ENCODE measurements at places on chromosomes 4 and X. TPM values are rescaled to one million over a fixed set of nuclear protein-coding genes. Genes with fewer than 3 reads are reported as not detected.

DNA sequence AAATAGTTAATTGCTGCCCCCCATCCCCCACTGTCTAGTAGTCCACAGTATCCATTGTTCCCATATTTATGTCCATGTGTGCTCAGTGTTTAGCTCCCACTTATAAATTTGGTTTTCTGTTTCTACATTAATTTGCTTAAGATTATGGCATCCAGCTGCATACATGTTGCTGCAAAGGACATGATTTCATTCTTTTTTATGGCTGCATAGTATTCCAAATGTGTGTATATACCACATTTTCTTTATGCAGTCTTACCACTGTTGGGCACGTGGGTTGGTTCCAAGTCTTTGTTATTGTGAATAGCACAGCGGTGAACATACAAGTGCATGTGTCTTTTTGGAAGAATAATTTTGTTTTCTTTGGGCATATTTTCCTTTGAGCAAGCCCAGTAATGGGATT lies 113.0 kb upstream of the LNX1 start:
- H3K27ac ChIP-seq = no peak overlapping the region
- H3K36me3 ChIP-seq = no peaks in the 10 kb centered on the region
- H3K4me1 ChIP-seq = no peaks in the 10 kb centered on the region
- H3K27me3 ChIP-seq = no peaks in the 10 kb centered on the region
- no peak for DNase-seq

DNA sequence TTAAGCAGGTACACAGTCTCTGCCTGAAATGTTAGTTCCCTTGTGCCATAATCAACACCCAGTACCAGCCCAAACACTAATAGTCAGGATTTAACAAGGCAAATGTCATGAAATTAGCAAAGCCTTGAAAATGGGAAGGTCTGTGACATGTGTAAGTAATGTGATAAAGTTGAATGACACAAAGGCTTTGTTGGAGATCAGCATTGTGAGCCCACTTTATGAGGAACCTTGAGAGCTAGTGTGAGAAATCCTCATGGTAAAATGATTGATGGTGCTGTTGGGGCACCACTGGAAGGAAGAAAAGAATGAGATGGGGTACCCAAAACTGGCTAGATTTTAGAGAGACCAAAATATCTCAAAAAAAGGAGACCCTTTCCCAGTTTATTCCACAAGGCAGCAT lies 3.3 kb upstream of the LIN54 start:
- H3K27ac ChIP-seq = peak overlapping the region; percentile 99
- H3K36me3 ChIP-seq = no peaks in the 10 kb centered on the region
- H3K4me3 ChIP-seq = peak overlapping the region; percentile 45
- peaks cover 15% of the 10 kb centered on the region for H3K4me1 ChIP-seq
- H3K27me3 ChIP-seq = no peaks in the 10 kb centered on the region

GRCh38 chr4:10701702-10702460 lies 17.3 kb upstream of the CLNK start:
- H3K27me3 ChIP-seq = no peaks in the 10 kb centered on the region
- no peak for DNase-seq
- 0 out of 2 replicates have a peak, but pooled peaks cover 6% of the 10 kb centered on the region for H3K4me1 ChIP-seq
- H3K36me3 ChIP-seq = no peaks in the 10 kb centered on the region
- no peak overlapping the region for H3K4me3 ChIP-seq

- DNase-seq = no peak
- H3K27me3 ChIP-seq = no peaks in the 10 kb centered on the region
- no peaks in the 10 kb centered on the region for H3K4me1 ChIP-seq
- H3K36me3 ChIP-seq = no peaks in the 10 kb centered on the region
- no peak overlapping the region for H3K4me3 ChIP-seq
- no peak overlapping the region for H3K27ac ChIP-seq
Observed at GRCh38 chr4:186982160-186982559, 258.5 kb upstream of the FAT1 start.

GRCh38 chr4:144820728-144821085 lies 174.8 kb downstream of the HHIP start:
- H3K36me3 ChIP-seq = no peaks in the 10 kb centered on the region
- H3K27ac ChIP-seq = no peak overlapping the region
- DNase-seq = no peak
- no peaks in the 10 kb centered on the region for H3K27me3 ChIP-seq
- no peak overlapping the region for H3K4me3 ChIP-seq

- H3K4me1 ChIP-seq = no peaks in the 10 kb centered on the region
- no peaks in the 10 kb centered on the region for H3K36me3 ChIP-seq
- no peak for DNase-seq
- H3K4me3 ChIP-seq = no peak overlapping the region
- H3K27me3 ChIP-seq = no peaks in the 10 kb centered on the region
- no peak overlapping the region for H3K27ac ChIP-seq
Observed at GRCh38 chrX:12817528-12817927, 26.3 kb downstream of the PRPS2 start.

- DNase-seq = no peak
- H3K4me3 ChIP-seq = no peak overlapping the region
- H3K4me1 ChIP-seq = peaks cover 12% of the 10 kb centered on the region
Observed at GRCh38 chr4:26942871-26943270, 82.2 kb downstream of the STIM2 start.

Gene SRPX2
- 3.6 TPM for total RNA-seq

- no peak overlapping the region for H3K27ac ChIP-seq
- no peak overlapping the region for H3K4me3 ChIP-seq
- H3K4me1 ChIP-seq = no peaks in the 10 kb centered on the region
- no peaks in the 10 kb centered on the region for H3K36me3 ChIP-seq
- DNase-seq = no peak
- H3K27me3 ChIP-seq = no peaks in the 10 kb centered on the region
Observed at GRCh38 chrX:152871260-152871659, 26.6 kb upstream of the ZNF185 start.

- H3K36me3 ChIP-seq = no peaks in the 10 kb centered on the region
- DNase-seq = no peak
- H3K4me1 ChIP-seq = no peaks in the 10 kb centered on the region
Observed at GRCh38 chr4:93327346-93327745, 501.2 kb upstream of the ATOH1 start.

Gene HSD17B13
- total RNA-seq = 0.14 TPM

GRCh38 chr4:173056710-173057109 lies 111.9 kb upstream of the GALNT7 start:
- no peaks in the 10 kb centered on the region for H3K36me3 ChIP-seq
- H3K4me1 ChIP-seq = no peaks in the 10 kb centered on the region
- H3K4me3 ChIP-seq = no peak overlapping the region
- no peak overlapping the region for H3K27ac ChIP-seq
- no peak for DNase-seq

DNA sequence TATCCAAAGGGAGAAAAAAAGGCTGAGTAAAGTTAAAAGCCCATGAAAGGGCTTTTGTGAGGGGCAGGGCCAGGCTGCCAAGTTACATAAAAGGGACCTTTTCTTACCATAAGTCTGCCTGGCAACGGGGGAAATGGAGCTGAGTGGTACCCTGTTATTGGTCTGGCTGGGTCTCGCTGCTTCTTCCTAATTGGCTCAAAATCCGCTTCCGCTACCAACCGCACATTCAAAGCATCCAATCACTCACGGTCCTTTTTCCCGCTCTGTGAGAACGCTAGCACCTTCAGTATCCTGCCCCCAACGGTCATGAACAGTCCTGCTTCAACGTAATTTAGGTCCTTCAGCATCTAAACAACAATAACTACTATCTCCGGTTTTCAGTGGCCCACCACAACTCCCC lies 611 bp downstream of the TEX11 start:
- H3K27me3 ChIP-seq = no peaks in the 10 kb centered on the region
- no peak overlapping the region for H3K4me3 ChIP-seq
- no peak for DNase-seq
- no peak overlapping the region for H3K27ac ChIP-seq
- H3K4me1 ChIP-seq = no peaks in the 10 kb centered on the region
- H3K36me3 ChIP-seq = no peaks in the 10 kb centered on the region

GRCh38 chr4:139209470-139210063 lies 32.5 kb upstream of the ELF2 start:
- no peaks in the 10 kb centered on the region for H3K27me3 ChIP-seq
- no peaks in the 10 kb centered on the region for H3K36me3 ChIP-seq
- H3K4me1 ChIP-seq = no peaks in the 10 kb centered on the region
- H3K4me3 ChIP-seq = no peak overlapping the region
- H3K27ac ChIP-seq = no peak overlapping the region

DNA sequence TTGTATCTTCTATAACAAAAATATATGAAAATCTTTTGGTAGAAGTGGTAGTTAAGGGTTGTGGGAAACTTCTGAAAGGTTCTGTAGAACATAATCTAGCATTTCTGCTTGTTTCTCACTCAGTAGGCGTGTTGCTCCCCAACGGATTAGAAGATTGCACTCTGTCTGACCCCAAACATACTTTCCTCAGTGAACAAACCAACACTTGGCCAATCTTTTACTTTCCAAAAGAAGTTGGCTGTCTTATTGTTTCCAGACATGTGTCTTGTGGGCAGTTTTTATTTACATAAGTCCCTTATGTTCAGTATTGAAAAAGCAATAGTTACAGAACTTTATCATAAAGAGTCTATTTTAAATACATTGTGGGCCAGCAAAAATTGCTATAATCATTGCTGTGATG lies 312.8 kb upstream of the EPHA5 start:
- no peak for DNase-seq
- no peaks in the 10 kb centered on the region for H3K27me3 ChIP-seq

Gene PFKFB1
- total RNA-seq = 0.21 TPM

Gene ADH4
- total RNA-seq = 2.2 TPM

DNA sequence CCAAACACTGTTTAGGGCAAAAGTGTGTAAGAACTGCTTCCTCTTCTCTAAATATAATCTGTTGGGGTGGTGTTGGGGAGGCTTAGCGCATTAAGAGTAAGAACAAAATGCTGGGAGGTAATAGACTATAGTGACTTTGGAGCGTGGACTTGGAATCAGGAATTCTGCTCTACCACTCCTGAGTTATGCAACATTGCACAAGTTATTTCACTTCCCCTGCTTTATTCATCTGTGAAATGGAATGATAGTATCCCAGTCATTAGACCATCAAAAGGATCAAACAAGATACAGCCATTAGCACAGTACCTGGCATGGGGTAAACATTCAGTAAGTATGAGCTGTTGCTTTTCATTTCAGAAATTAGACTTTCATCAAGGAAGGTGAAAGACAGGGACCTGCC lies 58.7 kb downstream of the IGFBP7 start:
- no peak for DNase-seq
- no peak overlapping the region for H3K4me3 ChIP-seq
- no peaks in the 10 kb centered on the region for H3K36me3 ChIP-seq
- H3K4me1 ChIP-seq = no peaks in the 10 kb centered on the region
- H3K27ac ChIP-seq = no peak overlapping the region
- no peaks in the 10 kb centered on the region for H3K27me3 ChIP-seq

Gene TMPRSS11D
- not detected for total RNA-seq

Gene CENPVL1
- not detected for total RNA-seq

Gene AMTN
- total RNA-seq = not detected

Gene LRIT3
- 0.35 TPM for total RNA-seq

- no peak overlapping the region for H3K27ac ChIP-seq
- peak overlapping the region; percentile 33 for H3K4me3 ChIP-seq
- no peaks in the 10 kb centered on the region for H3K4me1 ChIP-seq
Observed at GRCh38 chr4:141132709-141133145, 542 bp downstream of the RNF150 start.

Gene ENPP6
- not detected for total RNA-seq

DNA sequence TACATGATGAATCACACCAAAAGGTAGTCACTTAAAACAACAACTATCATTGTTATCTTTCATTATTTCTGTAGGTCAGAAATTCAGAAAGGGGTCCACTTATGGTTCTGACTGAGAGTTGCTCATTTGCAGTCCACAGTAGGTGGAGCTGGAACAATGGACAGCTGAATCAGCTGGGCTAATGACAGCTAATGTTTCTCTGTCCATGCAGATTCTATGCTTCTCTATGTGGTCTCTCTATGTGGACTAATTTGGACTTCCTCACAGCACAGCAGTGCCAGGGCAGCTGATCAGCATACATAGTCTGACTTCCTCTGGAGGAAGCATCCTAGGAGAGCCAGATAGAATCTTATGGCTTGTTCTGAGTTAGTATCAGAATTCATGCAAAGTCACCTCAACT lies 131.7 kb upstream of the INTU start:
- H3K27ac ChIP-seq = no peak overlapping the region
- H3K27me3 ChIP-seq = no peaks in the 10 kb centered on the region
- no peaks in the 10 kb centered on the region for H3K36me3 ChIP-seq
- no peak for DNase-seq

- no peaks in the 10 kb centered on the region for H3K36me3 ChIP-seq
- no peak for DNase-seq
- H3K27ac ChIP-seq = no peak overlapping the region
- H3K4me3 ChIP-seq = no peak overlapping the region
Observed at GRCh38 chr4:55351824-55352223, 5.8 kb downstream of the SRD5A3 start.

GRCh38 chr4:161376275-161376674 lies 787.5 kb downstream of the FSTL5 start:
- no peaks in the 10 kb centered on the region for H3K4me1 ChIP-seq
- no peaks in the 10 kb centered on the region for H3K27me3 ChIP-seq
- DNase-seq = no peak
- H3K27ac ChIP-seq = no peak overlapping the region

Gene GPAT3
- 5.0 TPM for total RNA-seq

Gene LNX1
- total RNA-seq = 9.3 TPM

Gene SPON2
- total RNA-seq = 4.0 TPM

GRCh38 chr4:104365618-104366017 lies 129.1 kb downstream of the CXXC4 start:
- H3K27ac ChIP-seq = no peak overlapping the region
- H3K27me3 ChIP-seq = no peaks in the 10 kb centered on the region
- H3K4me1 ChIP-seq = no peaks in the 10 kb centered on the region

Gene SLC25A6
- 455 TPM for total RNA-seq

Gene ENOPH1
- total RNA-seq = 67.6 TPM

DNA sequence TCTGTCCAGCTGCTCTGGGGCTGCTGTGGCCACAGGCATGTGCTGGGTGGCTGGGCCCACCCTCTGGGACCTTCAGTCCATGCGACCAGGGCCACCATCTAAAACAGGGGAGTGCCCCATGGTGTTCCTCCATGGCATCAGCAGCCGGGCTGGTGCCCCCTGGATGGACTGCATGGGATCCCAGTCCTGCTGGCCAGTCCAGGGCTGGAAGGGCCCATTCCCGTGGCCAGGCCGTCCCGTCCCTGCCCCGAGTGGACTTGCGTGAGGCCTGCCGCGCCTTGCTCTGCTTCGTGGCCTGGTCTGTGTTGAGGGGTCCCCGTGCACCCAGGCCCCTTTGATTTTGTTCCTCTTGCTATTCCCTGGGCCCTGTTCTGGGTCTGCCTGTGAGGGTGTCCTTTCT lies 36.4 kb downstream of the SORCS2 start:
- no peak overlapping the region for H3K4me3 ChIP-seq
- H3K36me3 ChIP-seq = no peaks in the 10 kb centered on the region
- no peaks in the 10 kb centered on the region for H3K27me3 ChIP-seq
- no peak for DNase-seq
- H3K27ac ChIP-seq = no peak overlapping the region

All from Caco-2 (cell line).